ENCODE measurements at places on chromosomes 4 and X.

- no peak for DNase-seq
Observed at GRCh38 chrX:71198066-71198465, 25.0 kb upstream of the GJB1 start.

DNA sequence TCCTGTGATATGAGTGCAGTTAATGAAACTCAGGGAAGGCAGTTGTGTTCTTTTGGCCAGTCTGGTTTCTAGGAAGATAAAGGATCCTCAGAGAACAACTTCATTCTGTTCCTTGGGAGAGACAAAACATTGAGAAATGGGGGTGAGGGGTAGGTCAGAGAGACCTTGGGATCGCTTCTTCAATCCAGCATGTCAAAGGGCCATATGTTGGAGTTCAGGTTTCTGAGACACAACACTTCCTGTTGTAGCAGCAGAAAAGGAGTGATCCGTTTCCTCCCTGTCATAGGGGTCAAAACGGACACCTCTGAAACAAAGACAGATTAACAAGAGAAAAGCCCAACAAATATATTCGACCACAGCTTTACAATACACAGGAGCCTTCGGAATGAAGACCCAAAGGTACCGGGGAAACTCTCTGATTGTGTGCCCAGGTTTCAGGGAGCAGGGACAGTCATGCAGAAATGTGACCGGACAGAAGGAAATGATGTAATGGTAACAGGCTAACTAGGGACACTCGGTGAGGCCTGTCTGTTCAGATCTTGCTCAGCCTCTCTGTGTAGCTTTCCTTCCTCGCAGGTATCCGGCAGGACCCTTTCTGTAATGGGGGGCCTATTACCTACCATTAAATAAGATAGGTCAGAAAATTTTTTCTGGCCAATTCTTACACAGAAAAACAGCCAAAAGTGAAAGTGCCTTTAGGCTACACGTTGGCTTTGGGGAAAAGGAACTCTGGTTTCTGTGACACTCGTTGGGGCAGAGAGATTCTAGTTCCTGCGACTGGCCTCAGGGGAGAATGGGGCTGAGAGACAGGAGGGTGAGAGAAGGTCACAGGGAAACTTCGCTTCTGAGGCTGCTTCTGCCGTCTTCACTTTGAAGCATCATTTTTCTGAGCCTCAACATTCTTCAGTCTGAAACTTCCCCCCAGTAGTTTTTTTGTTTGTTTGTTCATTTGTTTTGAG is 103.3 kb upstream of the TLR3 start:
- no peak for DNase-seq

DNA sequence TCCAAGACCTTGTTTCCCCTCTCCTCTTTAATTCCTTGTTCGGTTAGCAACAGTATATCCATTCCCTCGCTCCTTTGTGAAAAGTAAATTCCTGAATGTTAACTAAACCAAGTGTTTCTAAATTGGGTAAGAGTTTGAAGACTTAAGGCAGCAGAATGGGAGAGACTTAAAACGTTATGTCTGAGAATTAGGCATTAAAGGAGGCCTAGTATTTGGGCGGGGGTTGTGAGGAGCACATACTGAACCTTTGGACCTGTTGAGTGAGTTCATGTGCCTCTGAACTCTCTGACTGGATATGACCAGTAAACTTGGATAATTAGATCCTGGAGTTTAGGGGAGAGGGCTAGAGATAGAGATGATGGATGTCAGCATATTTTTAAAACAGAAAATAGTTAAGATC is 1.2 kb downstream of the MSMO1 start:
- no peak for DNase-seq

- DNase-seq = no peak
Observed at GRCh38 chrX:65586491-65586890, 51.9 kb upstream of the LAS1L start.

DNA sequence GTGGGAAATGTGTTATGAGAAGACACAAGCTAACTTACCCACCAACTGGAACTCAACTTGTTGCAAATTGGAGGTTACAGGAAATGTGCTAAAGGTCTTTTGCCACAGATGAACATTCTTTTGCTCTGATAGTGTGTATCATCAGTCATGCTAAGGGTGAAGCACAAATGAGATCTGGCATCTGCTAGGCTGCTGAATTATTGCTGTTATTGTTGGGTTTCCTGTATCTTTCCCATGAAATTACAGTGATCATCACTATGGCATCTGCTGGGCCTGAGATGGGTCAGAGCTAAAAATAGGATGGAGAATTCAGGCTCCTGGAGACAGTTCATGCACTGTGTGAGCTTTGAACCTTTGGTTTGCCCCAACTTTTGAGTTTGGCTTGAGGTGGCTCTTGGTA is 124.5 kb downstream of the NPNT start:
- no peak for DNase-seq

GRCh38 chr4:86994686-86995085 is 59.9 kb downstream of the AFF1 start:
- DNase-seq = no peak

DNA sequence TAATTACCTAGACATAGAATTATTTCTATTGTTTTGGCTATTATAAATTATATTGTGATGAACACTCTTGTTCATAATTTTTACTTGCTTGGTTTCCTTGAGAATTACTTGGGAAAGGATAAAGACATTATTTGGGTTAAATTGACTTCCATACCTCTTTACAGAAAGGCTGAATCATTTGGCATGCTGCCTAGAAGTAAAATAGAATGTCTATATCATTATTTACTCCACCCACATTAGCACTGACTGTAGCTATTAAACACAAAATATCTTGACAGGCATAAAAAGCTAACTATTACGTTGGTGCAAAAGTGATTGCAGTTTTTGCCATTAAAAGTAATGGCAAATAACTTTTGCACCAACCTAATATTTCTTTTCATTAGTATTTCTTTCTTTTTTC is 29.7 kb upstream of the ADH6 start:
- no peak for DNase-seq

GRCh38 chr4:85928775-85929591 is 430.9 kb downstream of the MAPK10 start:
- no peak for DNase-seq

DNA sequence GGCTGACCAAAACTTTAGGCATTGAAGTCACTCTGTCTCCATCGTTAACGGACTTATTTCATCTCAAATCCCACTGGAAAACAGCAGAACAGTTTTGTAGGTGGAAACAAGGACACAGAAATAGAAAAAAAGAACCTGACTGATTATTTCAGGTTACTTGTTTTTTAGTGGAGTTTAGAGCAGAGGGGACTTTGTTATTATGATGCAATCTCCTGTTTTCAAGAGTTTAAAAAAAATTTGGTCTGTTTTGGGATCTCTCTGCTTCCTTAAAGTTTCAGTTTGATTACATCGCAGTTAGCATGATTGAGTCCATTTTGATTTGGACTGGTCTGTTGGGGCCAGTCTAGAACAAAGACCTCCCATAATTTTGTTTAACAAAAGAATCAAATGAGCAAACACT is 13.6 kb downstream of the PROM1 start:
- DNase-seq = no peak

DNA sequence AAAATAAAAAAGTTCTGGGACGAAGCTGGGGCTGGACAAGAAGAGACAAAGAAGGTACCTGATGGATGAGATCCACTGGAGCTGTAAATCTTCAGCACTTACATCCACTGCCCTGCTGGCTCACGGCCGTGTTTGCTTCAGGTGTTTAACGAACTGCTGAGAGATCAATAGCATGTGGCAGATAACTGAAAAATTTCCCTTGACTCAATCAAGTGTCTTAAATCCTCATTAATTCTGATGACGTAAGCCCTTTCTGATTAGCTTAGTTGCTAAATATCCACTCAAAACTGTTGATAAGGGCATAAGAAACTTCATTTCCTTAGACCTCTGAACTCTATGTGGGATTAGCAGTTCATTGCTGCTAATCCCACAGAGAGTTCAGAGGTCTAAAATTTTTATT is 354.2 kb upstream of the HS3ST1 start:
- DNase-seq = no peak

DNA sequence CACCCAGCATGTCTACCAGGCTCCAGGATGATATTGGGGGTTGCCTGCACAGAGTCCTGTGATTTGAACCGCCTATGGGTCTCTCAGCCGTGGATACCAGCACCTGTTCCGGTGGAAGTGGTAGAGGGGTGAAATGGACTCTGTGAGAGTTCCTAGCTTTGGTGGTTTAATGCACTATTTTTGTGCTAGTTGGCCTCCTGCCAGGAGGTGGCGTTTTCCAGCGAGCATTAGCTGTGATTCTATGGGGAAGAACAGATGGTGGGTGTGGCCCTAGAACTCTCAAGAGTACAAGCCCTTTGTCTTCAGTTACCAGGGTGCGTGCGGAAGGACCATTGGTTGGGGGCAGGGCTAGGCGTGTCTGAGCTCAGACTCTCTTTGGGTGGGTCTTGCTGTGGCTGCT is 316.9 kb upstream of the AMOT start:
- no peak for DNase-seq

- no peak for DNase-seq
Observed at GRCh38 chr4:182015893-182016292, 227.3 kb upstream of the TENM3 start.

DNA sequence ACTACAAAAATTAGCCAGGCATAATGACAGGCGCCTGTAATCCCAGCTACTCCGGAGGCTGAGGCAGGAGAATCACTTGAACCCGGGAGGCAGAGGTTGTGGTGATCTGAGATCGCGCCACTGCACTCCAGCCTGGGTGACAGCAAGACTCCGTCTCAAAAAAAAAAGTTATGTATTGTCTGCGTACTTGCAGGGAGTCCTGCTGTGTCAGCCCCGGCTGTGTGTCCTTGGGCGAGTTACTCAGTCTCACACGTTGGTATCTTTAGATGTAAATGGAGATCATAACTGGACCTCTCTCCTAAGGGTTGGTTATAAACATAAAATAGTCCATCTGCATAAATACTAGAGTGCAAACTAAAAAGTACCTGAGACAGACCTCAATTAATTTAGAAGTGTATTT is 22.7 kb upstream of the TBC1D14 start:
- no peak for DNase-seq

- no peak for DNase-seq
Observed at GRCh38 chr4:146158036-146158745, 17.3 kb upstream of the LSM6 start.

Measured in stimulated activated CD4-positive, alpha-beta T cell treated with anti-CD3 and anti-CD28 coated beads, Interleukin-15, amount 100 ng/mL, for 1 hour (primary cell).